ENCODE measurements at places on chromosomes 7 and 10. TPM values are rescaled to one million over a fixed set of nuclear protein-coding genes. Genes with fewer than 3 reads are reported as not detected.
A peak's percentile ranks its signal among the peaks of the same experiment; 100 is the strongest.

- DNase-seq = peak; percentile 97
These were observed at the start of gene FMC1 for GRCh38 chr7:139341058-139341775. Gene FMC1, plus strand, starts transcription at chr7:139341337. Its CDS starts 48 bp downstream, at chr7:139341385.

- no peak for DNase-seq
These were observed 71.8 kb downstream of the SMURF1 start for GRCh38 chr7:99072126-99072525.

DNA sequence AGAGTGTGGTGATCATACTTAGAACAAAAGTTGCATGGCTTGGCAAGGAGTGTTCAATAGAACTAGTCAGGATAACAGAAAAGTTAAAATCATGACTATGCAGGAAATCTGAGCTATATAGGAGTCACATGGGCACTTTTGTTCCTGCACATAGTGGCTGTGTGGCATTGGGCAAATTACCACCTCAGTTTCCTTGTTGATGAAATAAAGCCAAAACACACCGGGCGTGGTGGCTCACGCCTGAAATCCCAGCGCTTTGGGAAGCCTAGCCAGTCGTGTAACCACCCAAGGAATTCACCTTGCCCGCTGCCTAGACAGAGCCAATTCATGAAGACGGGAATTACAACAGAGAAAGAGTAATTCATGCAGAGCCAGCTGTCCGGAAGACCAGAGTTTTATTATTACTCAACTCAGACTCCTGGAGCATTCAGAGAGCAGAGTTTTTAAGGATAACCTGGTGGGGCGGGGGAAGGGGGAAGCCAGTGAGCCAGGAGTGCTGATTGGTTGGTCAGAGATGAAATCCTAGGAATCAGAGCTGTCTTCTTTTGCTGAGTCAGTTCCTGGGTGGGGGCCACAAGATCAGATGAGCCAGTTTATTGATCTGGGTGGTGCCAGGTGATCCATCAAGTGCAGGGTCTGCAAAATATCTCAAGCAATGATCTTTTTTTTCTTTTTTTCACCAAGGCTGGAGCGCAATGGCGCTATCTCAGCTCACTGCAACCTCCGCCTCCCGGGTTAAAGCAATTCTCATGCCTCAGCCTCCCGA is 6.4 kb upstream of the MKRN1 start:
- no peak for DNase-seq

- DNase-seq = no peak
These were observed 24.6 kb upstream of the HUS1 start for GRCh38 chr7:48004032-48004431.

GRCh38 chr10:22339761-22340328 is 5.5 kb upstream of the SPAG6 start:
- no peak for DNase-seq

- DNase-seq = no peak
These were observed 65.2 kb downstream of the BMPER start for GRCh38 chr7:33970536-33970935.

DNA sequence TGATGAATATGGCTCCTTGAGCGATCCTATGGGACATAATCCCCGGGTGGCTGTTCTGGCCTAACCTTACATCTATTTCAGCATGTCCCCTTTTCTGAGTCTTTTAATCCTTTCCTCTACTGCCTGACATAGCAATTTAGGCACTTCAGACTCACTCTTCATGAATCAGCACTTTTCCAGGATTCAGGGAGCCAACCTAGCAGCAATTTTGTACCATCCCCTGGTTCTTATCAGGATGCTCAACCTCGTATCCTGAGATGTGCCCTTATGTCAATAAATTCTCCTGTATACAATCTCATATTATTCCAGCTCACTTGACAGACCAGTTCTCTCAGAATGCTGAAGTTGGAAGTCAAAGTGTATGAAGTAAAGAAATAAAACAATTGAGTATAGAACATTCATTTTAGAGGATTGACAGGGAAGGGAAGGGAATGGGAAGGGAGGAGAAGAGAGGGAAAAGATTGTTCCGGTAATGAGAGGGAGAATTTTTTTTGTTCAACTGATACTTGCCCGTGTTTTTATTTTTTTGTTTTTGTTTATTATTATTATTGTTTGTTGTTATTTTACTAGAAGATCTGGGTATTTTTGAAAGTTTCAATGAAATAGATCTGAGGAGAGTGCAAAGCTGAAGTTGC is 8.2 kb upstream of the ZC3HAV1 start:
- DNase-seq = no peak

DNA sequence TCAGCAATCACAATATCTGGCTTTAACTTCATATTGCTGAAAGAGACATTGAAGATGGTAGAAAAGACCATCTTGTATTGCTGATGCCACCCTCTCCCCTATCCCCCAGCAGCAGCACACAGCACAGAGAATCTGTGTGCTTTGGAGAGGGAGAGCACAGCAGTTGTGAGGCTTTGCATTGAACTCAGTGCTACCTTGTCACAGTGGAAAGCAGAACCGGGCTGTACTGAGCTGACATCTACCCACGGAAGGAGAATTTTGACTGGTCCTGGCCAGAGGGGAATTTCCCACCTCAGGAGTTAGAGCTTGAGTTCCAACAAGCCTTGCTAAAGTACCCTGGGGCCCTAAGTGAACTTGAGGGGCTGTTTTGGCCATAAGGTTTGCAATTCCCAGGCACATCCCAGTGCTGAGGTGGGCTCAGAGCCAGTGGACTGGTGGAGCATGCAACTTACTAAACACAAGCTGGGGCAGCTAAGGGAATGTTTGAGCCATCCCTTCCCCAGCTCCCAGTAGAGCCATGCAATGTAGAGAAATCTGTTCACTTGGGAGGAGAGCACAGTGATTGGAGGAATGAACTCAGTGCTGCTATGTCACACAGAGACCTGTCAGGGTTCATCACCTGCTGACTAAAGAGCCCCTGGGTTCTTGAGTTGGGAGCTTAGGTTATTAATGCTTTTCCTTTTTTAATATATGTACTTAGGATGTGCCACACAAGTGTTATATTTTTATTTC is 62.1 kb downstream of the OR13A1 start:
- no peak for DNase-seq

The TRIL gene
- total RNA-seq = not detected

The FBXL13 gene
- total RNA-seq = 0.18 TPM

The PHKG1 gene
- 0.21 TPM for total RNA-seq

The NXPH1 gene
- total RNA-seq = not detected

The TFR2 gene
- not detected for total RNA-seq

The FANK1 gene
- total RNA-seq = 0.18 TPM
